Hepatic stellate cell (primary cell): ENCODE measurements at places on chromosomes 12 and 14.

GRCh38 chr14:64500088-64500487 is 3.5 kb downstream of the ZBTB25 start:
- no peak for DNase-seq

DNA sequence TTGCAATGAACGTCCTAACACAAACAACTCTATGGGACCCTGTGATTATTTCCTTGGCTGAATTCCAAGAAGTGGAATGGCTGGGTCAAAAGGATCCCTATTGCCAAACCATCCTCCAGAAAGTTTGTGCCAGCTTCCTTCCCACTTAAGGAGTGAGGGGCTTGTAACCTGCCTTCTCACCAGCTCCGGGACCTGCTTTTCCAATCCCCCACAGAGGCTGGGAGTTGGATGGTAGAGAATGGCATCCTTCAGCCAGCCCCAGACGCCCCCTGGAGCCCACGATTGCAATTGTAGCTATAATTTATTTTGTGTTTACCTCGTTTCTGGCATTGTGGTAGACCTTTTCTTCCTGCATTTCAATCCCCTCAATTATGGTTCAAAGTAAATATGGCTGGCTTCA is 9.7 kb upstream of the ZDHHC22 start:
- peak; percentile 39 for DNase-seq

- peak; percentile 55 for DNase-seq
These were observed 435 bp downstream of the FOXM1 start for GRCh38 chr12:2876431-2877046.

DNA sequence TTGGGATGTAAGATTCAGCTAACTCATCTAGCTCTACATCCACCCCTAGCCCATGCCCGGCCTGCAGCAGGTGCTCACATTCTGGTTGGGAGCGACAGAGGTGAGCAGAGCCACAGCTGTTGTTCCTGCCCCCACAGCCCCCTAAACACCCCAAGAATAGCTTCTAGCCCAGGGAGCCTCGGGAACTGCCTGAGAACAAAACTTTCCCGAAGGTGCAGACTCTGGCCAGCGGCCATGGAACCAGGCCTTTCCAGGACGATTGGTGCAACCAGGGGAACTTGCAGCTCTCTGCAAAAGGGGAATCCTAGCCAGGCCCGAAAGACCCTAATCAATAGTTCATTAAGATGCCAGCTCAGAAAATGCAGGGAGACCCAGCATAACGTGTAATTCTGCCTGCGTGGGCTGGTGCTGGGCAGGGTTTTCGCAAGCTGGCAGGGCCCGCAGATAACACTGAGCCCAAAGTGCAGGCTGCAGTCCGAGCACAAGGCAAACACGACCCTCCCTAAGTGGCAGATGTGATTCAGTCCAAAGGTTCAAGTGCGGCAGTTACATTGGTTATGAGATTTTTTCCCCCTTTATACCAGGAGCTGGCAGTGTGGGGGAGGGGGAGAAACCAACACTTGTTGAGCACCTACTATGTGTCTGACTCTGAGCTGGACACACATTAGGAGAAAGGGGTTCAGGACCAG is 122.5 kb upstream of the MAP1LC3B2 start:
- no peak for DNase-seq

- no peak for DNase-seq
These were observed 2.5 kb upstream of the ATP2B1 start for GRCh38 chr12:89710873-89711750.

DNA sequence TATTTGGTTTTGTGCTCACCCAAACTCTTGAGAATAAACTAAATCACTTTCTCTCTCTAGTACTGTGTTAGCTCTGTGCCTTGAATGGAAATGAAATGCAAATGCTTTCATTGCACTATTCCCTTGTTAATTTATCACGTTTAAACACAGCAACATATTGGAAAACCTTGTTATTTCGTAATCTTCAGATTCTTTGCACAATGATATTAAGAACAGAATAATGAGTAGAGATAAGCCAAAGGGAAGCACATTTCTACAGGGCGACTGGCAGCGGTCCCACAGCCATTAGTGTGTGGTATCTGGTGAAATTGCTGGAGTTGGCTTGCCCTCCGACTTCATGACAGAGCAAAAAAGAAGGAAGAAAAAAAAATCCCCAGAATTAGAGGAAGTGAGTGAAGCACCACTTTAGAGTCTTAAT is 166.1 kb upstream of the E2F7 start:
- no peak for DNase-seq

DNA sequence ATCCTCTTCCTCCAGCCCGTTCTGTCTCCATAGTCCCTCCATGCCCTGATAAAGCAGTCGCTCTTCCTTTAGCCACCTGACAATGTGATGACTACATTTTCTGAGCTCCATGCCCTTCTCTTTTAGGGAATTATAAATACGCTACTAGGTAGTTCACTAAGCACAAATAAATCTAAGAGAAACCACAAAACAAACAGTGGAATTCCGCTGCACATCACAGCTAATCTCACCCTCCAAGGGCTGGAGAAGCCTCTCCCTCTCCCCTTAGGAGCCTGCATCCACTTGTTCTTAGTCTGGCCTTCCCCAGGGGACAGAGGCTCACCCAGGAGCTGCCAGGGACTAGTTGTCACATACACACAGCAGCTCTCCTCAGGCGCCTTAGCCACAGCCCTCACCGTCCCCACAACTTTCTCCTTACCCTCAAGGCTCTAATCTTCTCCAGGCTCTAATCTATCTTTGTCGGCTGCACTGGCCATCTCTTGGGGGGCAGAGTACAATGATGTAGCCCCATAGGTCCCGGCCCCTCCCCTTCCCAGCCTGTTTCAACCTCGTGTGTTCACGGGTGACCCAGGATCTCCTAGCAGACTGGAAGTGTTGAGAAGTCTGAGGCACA is 55.9 kb upstream of the GPR68 start:
- no peak for DNase-seq

GRCh38 chr14:105220699-105221597 is 27.4 kb upstream of the BTBD6 start:
- no peak for DNase-seq

DNA sequence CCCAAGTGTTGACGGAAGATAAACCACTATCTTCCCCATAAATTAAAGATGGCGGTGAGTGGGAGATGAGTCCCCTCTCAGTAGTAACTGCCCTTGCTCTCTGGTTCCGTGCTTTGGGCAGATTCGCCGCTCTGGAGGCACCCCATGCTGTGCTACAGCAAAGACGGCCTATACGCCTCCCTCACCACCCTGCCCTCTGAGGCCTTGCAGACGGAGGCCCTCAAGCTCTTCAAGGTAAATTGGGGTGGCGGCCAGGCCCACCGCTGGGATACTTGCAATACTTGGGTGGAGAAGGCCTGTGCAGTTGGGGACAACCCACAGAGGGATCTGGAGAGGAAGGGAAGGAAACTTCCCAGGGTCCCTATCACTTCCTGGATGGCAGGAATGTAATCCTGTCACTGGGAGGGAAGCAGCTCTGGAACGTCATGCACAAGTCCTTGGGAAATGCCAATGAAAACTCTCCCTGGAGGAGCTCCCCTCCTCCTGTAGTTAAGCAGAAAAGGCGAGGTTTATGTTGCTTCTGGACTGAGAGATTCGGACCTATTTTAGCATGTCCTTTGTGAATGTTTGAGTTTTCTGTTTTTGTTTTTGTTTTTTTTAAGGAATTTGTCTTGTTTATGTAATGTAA is 22.8 kb downstream of the PIGH start:
- DNase-seq: peak; percentile 42

DNA sequence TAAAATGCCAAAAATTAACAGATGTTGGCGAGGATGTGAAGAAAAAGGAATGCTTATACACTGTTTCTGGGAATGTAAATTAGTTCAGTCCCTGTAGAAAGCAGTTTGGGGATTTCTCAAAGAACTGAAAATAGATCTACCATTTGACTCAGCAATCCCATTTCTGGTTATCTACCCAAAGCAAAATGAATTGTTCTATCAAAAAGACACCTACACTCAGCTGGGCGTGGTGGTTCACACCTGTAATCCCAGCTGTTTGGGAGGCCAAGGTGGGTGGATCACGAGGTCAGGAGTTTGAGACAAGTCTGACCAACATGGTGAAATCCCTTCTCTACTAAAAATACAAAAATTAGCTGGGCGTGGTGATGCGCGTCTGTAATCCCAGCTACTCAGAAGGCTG is 279.3 kb upstream of the PDE3A start:
- no peak for DNase-seq

DNA sequence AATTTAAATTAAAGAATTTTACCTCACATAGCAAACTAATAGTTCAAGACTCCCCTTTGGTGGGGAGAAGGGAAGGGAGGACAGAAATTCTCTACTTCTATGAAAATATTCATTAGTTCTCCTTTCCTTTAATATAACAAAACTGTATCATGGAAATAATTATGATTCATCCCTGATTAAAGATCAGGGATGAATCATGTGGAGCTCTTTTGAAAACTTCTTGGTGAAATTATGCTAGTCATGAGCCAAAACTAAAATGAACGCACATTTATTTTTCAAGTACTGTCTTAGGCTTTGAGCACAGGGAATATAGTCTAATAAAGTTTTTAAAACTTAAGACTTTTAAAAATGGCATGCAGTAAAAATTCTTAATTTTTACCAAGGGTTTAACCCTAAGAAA is 17.1 kb downstream of the TMBIM4 start:
- DNase-seq: no peak

GRCh38 chr12:64983771-64984278 is 137.3 kb downstream of the WIF1 start:
- no peak for DNase-seq

GRCh38 chr14:59229653-59230406 is 41.4 kb downstream of the DAAM1 start:
- DNase-seq: no peak

- DNase-seq: no peak
These were observed 1.3 kb downstream of the RASSF3 start for GRCh38 chr12:64611341-64612284.

DNA sequence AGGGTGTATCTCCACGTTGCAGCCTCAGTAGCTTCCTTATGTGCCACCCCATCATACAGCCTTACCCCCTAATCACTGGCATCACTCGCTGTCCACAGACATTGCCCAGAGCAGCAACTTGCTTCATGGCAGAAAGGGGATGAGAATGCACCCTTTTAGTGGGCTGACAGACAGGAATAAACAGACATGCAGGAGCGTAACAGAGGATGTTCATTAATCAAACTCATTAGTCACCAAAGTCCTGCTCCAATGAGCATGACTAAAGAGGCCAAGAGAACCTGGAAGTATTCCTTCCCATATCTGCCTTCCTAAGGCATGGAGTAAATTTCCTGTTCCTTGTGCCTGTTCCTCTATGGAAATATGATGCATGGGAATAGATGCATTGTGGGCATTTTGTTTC is 197.0 kb downstream of the PHLDA1 start:
- no peak for DNase-seq

DNA sequence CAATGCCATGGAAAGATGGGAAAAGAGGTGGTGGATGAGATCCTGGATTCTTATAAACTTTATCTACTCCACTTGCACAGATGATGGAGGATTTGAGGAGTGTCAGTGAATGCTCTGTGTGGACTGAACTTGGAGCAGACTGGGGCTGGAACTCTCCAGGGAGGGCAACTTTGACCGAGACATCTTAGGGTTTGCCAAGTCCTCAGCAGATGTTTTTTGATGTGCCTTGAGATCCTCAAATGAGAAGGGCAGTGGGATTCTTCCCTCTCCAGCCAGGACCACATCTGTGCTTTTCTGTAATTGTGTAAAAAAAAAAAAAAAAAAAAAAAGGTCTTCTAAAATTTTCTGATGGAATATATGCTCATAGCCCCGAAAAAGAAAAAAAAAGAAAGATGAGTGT is 23.0 kb upstream of the MYL2 start:
- no peak for DNase-seq

DNA sequence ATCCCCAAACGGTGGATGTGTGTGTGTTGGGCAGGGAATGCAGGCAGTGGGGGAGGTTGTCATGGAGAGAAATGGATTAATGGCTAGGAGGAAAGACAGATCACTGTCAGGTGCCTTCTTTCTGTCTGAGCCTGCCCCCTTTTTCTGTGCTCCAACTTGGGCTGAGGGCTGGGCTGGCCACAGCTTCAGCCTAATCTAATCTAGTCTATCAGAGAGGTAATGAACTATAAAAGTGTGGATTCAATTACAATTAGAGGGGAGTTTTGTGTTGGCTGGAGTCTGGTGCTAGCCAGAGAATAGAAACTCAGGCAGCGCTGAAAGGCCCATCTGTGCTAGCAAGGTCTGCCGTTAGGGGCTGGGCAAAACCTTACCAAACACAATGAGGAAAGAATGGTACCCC is 41.2 kb downstream of the NEUROD4 start:
- no peak for DNase-seq
